ENCODE measurements at places on chromosomes 11 and 22. TPM values are rescaled to one million over a fixed set of nuclear protein-coding genes. Genes with fewer than 3 reads are reported as not detected.

DNA sequence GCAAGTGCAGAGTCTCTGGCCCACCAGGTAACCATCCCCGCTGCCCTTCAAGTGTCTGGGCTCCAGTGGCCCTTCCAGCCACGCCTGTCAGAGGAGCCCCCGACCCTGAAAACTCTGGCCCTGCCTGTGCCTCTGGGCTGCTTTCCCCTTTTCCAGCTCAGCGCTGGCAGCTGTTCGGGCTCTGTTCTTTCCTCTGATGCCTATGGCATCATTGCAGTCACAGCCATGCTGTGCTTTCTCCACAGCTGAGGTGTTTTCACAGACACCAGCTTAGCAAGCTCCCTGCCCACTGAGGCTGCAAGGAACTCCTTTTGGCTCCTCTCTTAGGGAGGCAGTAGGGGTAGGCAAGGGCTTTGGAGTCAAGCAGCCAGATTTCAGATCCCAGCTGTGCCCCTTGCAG, 21.2 kb downstream of the P2RX3 start:
- no peak for DNase-seq

- DNase-seq: peak; percentile 20
Measured at GRCh38 chr22:46587061-46587460, 33.1 kb upstream of the GRAMD4 start.

OR4D5 gene
- not detected for total RNA-seq

CNGA4 gene
- total RNA-seq: 0.20 TPM

DNA sequence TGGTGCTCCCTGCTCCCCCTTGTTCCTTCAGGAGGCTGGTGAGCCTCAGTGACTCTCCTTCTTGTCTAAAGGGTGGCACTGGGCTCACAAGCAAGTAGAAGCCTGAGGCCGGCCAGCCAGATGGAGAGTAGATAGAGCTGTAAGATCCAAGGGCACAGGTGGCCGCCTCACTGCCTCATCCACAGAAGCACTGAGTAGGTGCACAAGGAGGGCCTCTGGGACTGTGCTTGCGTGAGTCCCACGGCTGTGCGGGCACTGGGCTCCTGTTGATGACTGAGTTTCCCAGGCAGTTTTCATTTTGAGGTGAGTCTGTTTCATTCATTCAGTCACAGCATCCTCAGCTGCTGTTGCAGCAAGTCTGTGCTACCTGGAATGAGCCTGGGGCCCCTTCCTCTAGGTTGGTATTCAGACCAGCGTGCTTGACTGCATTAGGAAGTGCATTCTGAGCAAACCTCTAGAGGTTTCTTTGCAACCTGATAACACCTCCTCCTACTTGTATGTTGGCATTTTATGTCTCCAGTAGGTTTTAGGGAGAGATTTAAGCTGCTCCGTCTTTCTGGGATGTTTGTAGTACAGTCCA, 184.0 kb downstream of the TBC1D22A start:
- DNase-seq: no peak

OR8A1 gene
- total RNA-seq: not detected

C11orf87 gene
- 0.11 TPM for total RNA-seq

DNA sequence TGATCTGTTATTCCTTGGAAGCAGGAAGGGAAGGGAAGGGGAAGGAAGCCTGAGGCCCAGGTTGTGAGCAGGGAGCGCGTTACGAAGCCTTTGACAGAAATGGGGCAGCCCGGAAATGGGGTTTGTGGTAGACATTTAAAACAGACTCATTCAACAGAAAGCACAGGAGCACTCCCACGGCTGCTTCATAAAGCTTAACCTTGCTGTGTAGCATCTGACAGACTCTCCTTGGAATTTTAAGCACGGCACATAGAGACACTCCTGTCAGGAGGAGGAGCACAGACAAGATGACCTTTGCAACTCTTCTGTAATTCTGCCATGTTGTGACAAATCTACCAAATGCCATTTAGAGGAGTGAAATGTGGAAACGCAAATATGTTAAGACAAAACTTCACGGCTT, 131.6 kb downstream of the FBXO7 start:
- DNase-seq: no peak

- DNase-seq: peak; percentile 64
Measured at GRCh38 chr11:110564676-110565356, 135.1 kb downstream of the FDX1 start.

DNA sequence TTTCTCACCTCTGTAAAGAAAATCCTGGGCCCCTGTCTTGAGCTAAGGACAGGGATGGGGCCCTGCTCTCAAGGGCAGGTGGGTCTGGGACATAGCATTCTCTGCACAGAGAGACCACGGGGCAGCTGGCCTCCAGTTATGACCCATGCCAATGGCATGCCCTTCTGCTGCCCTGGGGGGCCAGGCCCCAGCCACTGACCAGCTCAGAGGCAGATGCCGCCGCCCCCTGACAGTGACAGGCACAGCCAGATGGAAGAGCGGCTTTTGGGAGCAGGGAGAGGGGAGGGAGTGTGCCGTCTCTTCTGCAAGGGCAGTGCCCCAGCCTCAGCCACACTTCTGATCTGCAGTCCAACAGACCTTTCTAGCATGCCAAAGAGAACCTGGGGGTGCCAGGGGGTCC, 114.8 kb upstream of the NAV2 start:
- peak; percentile 39 for DNase-seq

DNA sequence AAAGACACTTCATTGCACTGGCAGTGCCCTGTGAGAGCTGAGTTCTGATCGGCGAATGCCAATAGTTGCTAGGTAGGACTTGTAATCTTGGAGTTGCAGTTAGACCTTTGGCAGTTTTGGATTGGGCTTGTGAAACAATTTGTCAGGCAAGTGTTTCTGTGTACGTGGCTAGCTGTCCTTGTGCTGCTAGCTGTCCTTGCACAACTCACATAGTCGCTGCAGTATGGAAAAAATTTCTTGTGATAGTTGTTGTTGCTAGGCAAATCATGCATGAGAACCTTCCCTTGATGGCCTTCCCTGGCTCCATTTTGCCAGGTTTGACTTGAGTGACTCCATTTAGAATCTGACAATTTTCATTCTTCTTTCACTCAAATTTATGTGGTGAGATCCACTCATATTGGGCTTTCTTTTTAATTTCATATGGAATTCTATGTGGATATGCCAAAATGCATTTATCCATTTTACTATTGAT, 140.7 kb downstream of the APIP start:
- no peak for DNase-seq

DNA sequence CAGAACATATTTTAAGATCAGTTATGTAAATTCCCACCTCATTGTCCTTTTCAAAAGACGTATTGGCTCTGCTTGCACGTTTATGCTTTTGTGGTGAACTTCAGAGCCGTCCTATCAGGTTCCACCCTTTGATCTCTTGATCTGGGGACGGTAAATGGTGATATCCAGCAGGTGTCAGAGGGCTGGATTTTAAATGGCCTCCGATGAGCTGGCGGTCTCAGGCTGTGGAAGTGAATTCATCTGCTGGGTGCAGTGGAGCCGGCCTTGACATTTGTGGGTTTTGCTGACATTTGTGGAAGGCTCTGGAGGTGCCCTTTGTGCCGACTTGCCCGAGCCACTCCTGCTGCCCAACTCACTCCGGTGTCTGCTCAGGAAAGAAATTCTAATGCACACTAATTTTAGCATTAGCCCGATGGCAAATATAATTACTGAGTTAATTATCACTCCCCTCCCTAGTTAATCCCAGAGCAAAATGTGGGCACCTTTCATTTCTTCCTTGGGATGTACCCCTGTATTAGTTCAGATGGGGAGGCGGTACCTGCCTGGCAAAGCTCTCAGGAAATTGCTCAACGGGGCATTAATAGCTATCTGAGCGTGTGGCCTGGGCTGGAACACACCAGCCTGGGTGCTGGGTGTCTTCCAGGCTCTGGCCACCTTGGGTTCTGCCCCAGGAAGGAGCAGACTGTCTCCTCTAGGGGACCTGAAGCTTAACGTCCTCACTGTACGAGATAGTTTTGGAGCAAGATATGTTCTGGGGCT, 9.1 kb downstream of the LRP5 start:
- no peak for DNase-seq

GRAP2 gene
- total RNA-seq: not detected

BCO2 gene
- 0.31 TPM for total RNA-seq

- DNase-seq: no peak
Measured at GRCh38 chr11:121445071-121445768, 6.9 kb upstream of the SORL1 start.

DNA sequence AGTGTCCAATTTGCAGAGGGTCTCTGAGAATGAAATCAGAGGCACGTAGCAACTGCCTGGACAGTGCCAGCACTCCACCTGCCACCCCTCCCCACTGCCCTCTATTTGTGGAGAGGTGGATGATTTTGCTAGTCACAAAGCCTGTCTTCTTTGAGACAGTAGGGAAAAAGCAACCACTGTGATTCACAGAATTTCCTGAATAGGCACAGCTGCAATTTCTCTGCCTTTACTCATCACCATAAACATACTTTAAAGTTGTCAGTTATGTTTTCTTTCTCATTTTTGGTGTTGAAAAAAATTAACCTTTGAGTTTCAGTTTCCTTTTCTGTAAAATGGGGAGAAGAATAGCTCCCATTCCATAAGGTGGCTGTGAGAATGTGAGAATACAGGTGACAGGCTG, 134.3 kb downstream of the TEAD1 start:
- no peak for DNase-seq

OR8G1 gene
- total RNA-seq: not detected

DNA sequence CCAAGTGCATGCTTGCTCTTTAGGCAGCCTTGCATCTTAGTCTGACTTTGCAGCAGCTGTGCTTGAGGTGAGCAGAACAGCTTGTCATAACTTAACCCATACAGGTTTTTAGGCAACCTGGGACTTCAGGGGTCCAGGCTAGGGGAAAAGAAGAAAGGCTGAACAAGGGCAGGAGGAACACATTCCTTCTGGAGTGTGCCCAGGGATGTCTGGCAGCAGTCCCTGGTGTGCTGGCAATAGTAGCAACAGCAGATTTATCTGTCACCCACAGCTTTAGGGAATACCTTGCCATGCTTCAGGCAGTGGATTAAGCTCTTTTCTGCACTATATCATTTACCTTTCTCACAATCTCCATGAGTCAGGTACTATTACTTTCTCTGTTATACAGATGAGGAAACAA, 513.0 kb downstream of the RAB38 start:
- DNase-seq: no peak

UBQLNL gene
- total RNA-seq: not detected

DNA sequence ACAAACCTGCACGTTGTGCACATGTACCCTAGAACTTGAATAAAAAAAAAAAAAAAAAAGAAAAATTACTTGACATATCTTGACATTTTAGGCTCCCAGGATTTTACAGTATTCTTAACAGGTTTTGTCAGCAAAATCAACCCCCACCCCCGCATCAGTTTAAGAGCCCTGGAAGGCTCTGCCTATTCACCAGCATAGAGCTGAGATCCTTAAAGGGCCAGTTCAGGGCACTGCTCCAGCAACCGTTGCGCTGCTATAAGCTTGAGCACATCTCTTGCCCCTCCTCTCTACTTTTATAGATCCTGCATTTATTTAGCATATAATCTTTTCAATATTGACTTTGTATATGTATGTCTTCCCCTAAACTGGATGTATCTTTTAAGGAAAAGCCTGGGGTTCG, 697 bp upstream of the PAFAH1B2 start:
- no peak for DNase-seq

BUD13 gene
- total RNA-seq: 29.3 TPM

- no peak for DNase-seq
Measured at GRCh38 chr22:37282385-37282677, at the start of gene CYTH4. CYTH4 (plus strand) TSS chr22:37282508; CDS start chr22:37282570, 62 bp downstream.

JAM3 gene
- 30.0 TPM for total RNA-seq

ACRV1 gene
- not detected for total RNA-seq

GAS2 gene
- 1.8 TPM for total RNA-seq

DNA sequence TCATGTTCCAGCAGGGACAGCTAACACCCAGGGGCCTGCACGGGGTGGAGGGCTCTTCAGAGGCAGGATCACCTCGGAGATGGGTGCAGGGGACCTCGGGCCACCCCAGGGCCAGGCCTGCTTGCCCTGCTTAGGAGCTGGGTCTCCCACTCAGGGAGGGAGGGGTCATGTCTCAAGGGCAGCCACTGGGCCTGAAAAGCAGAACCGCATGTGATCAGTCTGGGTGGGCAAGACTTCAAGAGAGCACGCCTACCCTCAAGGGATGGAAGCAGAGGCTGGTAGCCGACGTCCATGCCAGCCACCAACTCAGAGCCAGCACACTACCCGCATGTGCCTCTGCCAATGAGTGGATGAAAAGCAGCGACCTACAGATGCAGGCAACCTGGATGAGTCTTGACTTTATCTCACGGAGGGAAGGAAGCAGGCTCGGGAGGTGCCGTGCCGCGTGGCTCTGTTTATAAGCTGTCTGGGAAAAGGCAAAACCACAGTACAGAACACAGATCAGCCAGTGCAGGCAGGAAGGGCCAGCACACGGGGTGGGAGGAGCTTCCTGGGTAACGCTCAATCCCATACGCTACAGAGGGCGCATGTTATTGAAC, 16.0 kb downstream of the TBX1 start:
- DNase-seq: no peak

All from H9 (cell line).